ENCODE measurements at places on chromosomes 4 and X. TPM values are rescaled to one million over a fixed set of nuclear protein-coding genes. Genes with fewer than 3 reads are reported as not detected.
A peak's percentile ranks its signal among the peaks of the same experiment; 100 is the strongest.

BTK gene
- 3.6 TPM for total RNA-seq

SORCS2 gene
- total RNA-seq = 2.7 TPM

DNA sequence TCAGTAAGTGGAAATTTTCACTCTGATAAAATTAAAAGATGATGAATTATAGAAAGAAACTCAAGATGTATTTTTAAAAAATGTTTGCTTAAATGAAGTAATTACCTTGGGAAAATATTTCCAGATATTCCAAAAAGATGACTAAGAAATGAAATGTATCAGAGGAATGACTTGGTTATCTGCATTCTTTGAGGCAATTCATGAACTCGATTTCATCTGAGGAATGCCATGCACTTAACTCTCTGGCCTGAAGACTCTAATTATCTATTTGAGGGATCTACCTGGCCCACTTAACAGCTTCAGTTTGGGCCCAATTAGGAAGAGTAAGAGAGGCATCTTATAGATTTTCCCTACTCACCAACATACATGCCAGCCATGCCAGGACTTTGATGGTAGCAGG is 182.3 kb downstream of the INPP4B start:
- H3K27ac ChIP-seq = no peak overlapping the region
- H3K4me3 ChIP-seq = no peak overlapping the region
- H3K36me3 ChIP-seq = no peaks in the 10 kb centered on the region
- H3K4me1 ChIP-seq = no peaks in the 10 kb centered on the region
- no peaks in the 10 kb centered on the region for H3K27me3 ChIP-seq

DNA sequence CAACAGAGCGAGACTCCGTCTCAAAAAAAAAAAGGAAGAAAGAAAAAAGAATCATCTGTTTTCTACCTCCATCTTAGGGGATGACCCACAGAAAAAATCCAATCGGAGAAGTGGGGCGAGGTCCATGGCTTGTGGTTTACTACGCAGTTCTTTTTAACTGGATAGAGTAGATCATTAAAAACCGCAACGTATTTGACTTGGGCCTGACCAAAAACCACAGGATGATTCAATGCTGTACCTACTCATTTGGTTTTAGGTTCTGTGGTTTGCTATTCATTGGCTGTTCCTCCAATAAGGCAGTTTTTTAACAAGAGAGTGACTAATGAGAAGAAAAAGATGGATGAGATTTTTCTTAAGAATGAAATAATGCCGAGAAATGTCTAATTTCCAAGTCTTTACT is 83.7 kb downstream of the FREM3 start:
- DNase-seq = no peak
- H3K4me1 ChIP-seq = no peaks in the 10 kb centered on the region
- no peak overlapping the region for H3K4me3 ChIP-seq
- H3K36me3 ChIP-seq = no peaks in the 10 kb centered on the region

DNA sequence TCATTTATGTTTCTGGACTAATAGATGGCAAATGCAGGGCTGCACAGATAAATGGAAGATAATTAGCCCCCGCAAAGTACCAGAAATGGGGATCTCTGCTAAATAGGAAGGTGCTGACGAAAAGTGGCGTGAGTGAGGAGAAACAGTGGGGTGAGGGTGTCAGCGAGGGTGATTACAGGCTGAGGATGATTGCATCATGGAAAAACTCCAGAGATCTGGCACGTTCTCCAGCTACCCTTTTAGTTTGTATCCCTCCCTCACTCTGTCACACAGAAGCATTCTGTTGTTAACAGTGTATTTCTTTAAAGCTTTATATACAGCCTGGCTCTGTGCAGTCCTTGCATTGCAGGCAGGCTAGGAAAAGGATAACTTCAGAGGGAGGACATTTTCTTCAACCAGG is 309.6 kb upstream of the DDX53 start:
- H3K4me3 ChIP-seq = no peak overlapping the region
- no peak overlapping the region for H3K27ac ChIP-seq
- H3K4me1 ChIP-seq = no peaks in the 10 kb centered on the region
- DNase-seq = peak; percentile 14
